ENCODE measurements at places on chromosomes 7 and 10.

DNA sequence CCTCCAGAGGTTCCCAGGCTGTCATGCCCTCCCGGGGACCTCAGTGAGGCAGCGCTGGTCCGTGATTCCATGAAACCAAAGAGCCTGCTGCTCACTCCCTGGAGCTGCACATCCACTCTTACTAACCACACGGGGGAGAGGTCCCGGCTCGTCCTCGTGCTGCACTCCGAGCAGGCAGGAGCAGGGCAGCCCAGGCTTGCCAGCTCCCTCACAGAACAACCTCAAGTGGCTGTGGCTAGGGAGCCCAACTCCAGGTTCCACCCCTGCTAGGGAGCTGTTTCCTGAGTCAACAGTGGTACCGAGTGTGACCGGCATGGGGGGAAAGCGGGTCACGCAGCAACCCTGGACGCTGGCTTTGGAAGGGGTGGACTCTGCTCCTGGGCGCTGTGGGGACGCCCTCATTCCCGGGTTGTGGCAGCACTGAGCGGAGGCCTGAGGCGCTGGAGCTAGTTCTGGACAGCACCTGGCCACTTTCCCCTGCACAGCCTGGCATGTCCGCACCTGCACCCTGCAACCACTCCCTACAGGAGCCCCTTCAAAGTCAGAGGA is 27.9 kb upstream of the PPP2R2D start:
- peaks cover 79% of the 10 kb centered on the region for H3K27me3 ChIP-seq
- no peaks in the 10 kb centered on the region for H3K36me3 ChIP-seq
- no peak overlapping the region for H3K4me3 ChIP-seq
- H3K4me1 ChIP-seq = no peaks in the 10 kb centered on the region
- H3K27ac ChIP-seq = no peak overlapping the region
- ATAC-seq = no peak

DNA sequence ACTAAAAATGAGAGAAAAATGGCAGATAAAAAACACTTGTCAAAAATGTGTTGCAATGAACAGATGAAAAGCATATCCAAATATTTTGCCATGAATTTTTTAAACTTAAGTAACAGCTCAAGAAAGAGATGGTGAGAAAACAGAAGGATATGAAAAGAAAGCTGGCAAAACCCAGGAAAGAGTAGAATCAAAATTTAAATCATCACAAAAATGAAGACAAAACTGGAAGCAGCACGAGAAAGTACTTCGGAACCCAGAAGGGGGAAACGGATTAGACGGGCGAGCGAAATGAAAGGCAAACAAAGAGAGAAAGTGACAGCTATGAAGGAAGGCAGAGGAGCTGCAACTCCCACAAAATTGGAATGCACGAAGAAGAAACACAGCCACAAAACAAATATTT is 60.2 kb downstream of the KCNH2 start:
- no peak overlapping the region for H3K4me3 ChIP-seq
- H3K27me3 ChIP-seq = peaks cover 8% of the 10 kb centered on the region
- ATAC-seq = no peak
- no peaks in the 10 kb centered on the region for H3K36me3 ChIP-seq

DNA sequence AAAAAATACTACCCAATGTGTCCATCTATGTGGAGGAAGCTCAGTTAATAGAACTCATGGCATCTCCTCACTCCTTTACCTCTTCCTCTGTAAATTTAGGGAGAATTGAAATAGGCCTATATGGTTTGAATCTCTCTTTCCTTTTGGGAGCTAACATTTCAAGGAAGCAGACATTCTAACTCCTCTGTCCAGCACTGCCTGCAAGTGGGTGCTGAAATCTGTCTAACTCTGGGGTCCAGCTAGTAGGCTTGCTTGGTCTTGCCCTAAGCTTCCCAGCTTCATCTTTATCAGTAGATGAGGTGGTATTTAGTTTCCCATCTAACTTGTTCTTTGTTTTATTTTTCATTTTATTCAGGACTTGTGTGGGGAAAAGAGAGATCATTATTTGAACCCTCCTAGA is 23.2 kb downstream of the CYCS start:
- H3K4me1 ChIP-seq = no peaks in the 10 kb centered on the region
- H3K4me3 ChIP-seq = no peak overlapping the region
- no peaks in the 10 kb centered on the region for H3K27me3 ChIP-seq
- H3K27ac ChIP-seq = no peak overlapping the region

DNA sequence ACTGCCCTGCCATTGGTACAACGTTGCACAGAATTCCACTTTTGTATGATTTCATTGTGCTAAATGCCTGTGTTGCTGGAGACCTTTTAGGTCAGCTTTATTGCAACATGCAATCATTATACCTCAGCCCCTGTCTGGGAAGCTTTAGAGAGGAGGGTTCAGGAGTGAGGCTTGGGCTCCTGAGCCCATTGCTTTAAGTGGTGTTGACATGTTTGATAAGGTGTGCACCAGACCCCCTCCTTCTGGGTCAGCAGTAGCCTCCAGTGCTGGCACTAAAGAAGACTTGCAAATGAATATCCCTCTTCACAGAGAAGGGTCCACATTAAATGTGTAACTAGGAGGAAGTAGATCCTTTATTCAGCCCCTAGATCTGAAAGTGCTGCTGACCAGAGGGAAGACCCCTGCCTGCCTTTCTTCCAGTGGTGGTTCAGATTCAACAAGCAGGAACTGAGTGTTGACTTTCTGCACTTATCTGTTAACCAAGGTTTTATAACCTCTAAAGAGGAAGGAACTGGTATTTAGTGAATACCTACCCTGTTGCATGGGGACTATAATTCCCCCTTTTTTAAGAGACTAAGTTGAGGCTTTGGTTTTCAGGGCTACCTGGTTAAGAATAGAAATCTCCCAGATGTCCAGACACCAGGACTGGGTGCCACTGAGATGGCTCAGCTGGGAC is 369.4 kb upstream of the IGFBP3 start:
- no peaks in the 10 kb centered on the region for H3K36me3 ChIP-seq
- no peak overlapping the region for H3K27ac ChIP-seq
- no peak for ATAC-seq

DNA sequence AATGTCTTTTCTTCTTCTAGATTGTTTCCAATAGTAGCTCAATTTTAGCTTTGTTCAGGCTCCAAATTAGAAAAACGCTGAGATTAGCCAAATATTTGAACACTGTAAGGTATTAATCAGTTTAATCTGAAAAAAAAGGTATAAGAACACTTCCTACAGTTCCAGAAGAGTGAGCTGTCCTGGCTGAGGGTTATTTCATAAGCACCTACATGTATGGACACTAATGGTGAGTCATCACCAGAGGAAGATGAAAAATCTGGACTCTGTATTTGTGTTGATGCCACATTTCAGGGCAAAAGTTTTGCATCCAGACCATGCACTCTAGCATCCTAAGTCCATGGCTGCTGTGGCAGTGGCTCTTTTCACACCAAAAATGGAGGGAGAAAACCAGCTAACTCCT is 189.5 kb downstream of the ANKRD30A start:
- ATAC-seq = no peak
- H3K4me1 ChIP-seq = no peaks in the 10 kb centered on the region
- no peak overlapping the region for H3K27ac ChIP-seq
- H3K27me3 ChIP-seq = no peaks in the 10 kb centered on the region

DNA sequence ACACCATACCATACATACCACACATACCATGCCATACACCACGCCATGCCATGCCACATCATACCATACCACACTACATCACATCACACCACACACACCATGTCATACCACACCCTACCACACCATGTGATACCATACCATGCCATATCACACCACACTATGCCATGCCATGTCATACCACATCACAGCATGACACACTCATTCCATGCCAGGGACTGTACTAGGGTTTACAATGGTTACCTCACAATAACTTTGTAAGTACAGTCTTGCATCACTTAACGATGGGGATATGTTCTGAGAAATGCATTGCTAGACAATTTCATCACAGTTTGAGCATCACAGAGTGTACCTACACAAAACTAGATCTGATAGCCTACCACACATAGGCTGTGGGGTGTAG is 14.5 kb downstream of the PYROXD2 start:
- no peaks in the 10 kb centered on the region for H3K27me3 ChIP-seq
- H3K36me3 ChIP-seq = no peaks in the 10 kb centered on the region
- ATAC-seq = no peak
- no peak overlapping the region for H3K4me3 ChIP-seq

GRCh38 chr7:114414156-114415063 is at the start of gene FOXP2:
Gene FOXP2, plus strand, starts transcription at chr7:114414815. Its CDS starts 11,697 bp downstream, at chr7:114426512.
- peak; percentile 14 for ATAC-seq
- peak within 1 kb of the TSS; percentile 60 for H3K4me3 ChIP-seq
- H3K27me3 ChIP-seq = no peaks in the 10 kb centered on the region
- peaks cover 2% of the 10 kb centered on the region for H3K4me1 ChIP-seq

- no peak for ATAC-seq
- no peak overlapping the region for H3K27ac ChIP-seq
- H3K27me3 ChIP-seq = peaks cover 20% of the 10 kb centered on the region
- no peak overlapping the region for H3K4me3 ChIP-seq
- H3K36me3 ChIP-seq = no peaks in the 10 kb centered on the region
Observed at GRCh38 chr7:100163006-100163531, 4.5 kb upstream of the TRAPPC14 start.

DNA sequence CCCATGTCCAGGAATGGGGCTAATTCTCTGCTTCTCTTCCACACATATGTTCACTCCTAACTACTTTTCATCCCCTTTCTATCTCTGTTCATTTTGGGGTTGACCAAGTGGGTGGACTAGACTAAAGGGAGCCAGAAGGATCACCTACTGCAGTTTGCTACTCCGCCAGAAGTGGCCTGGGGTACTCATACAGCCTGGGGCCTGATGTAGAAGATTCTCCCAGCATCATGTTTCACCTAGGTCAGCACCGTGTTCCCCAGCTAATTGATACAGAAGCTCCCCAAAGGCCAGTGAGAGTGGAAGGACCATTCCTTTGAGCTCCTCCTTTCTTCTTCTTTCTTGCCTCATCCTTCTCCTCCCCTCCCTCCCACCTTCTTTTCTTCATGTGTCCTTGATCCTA is 19.6 kb upstream of the IFRD1 start:
- ATAC-seq = no peak
- H3K4me1 ChIP-seq = no peaks in the 10 kb centered on the region
- no peak overlapping the region for H3K27ac ChIP-seq
- H3K36me3 ChIP-seq = no peaks in the 10 kb centered on the region

DNA sequence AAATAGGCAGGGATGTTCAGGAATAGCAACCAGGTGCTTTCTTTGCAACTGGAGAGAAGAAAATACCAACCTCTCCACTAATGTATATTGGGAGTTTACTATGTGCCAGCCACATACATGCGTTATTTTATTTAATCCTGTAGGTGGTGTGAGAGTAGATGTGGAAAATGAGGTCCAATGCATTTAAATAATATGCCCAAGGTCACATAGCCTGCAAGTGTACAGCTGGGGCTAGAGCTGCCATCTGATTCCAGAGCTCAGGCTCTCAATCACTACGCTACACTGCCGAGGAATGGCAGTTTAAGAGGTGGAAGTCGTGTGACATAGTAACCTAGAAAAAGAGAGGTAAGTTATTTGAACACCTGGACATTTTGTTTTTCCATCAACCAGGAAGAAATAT is 277.0 kb downstream of the EXOC4 start:
- no peak overlapping the region for H3K4me3 ChIP-seq
- H3K36me3 ChIP-seq = no peaks in the 10 kb centered on the region
- ATAC-seq = no peak
- no peaks in the 10 kb centered on the region for H3K4me1 ChIP-seq

DNA sequence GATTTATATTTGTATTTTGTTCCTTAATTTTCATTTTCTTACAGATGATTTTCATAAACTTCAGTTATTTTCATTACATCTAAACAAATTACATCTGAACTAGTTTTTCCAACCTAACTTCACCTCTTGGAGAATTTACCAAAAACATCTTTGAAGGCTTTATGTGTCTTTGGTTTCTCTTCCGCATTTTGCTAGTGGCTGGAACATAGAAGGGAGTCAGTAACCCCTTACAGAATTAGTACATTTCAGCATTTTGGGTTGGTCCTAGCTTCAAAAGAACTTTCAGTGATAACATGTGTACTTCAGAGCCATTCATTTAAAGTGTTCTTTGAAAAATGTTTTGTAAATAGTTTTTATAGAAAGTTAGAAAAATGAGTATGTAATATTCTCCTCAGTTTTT is 169.8 kb upstream of the MTPN start:
- ATAC-seq = no peak
- H3K4me1 ChIP-seq = no peaks in the 10 kb centered on the region
- H3K27ac ChIP-seq = no peak overlapping the region
- H3K4me3 ChIP-seq = no peak overlapping the region
- H3K27me3 ChIP-seq = no peaks in the 10 kb centered on the region
- no peaks in the 10 kb centered on the region for H3K36me3 ChIP-seq

DNA sequence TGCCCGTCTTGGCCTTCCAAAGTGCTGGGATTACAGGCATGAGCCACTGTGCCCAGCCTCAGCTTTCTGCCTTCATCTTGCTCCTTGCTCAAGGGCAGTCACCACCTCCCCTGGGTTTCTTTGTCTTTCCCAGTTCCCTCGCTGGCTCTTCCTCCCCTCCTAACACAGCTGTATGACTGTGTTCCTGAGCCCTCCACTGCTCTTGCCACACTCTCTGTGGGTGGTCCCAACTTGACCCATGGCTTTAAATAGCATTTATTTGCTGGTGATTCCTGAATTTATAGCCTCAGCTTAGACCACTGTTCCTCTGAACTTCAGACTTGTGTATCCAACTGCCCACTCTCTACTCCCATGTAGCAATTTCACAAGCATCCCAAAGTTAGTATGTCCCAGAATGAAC is 181.3 kb downstream of the BAMBI start:
- H3K27ac ChIP-seq = no peak overlapping the region
- no peak overlapping the region for H3K4me3 ChIP-seq
- ATAC-seq = no peak

DNA sequence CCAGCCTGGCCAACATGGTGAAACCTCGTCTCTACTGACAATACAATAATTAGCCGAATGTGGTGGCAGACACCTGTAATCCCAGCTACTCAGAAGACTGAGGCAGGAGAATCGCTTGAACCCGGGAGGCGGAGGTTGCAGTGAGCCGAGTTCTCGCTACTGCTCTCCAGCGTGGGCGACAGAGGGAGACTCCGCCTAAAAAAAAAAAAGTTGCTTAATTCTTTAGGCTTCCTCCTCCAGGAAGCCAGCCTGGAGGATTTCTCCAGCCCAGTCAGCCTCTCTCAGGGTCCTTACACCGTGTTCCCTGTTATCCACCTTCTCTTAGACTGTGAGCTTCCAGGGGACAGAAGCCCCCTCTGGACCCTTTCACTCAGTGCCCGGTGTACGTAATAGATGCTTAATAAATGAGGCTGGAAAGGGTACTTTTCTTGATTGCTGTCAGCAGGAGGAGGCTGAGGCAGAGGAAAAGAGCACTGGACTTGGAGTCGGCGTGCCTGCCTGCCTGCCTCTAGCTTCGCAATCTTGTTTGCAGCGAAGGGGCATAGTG is 16.4 kb upstream of the NODAL start:
- peak overlapping the region; percentile 53 for H3K4me3 ChIP-seq
- no peaks in the 10 kb centered on the region for H3K27me3 ChIP-seq
- no peaks in the 10 kb centered on the region for H3K4me1 ChIP-seq

- no peaks in the 10 kb centered on the region for H3K27me3 ChIP-seq
- H3K36me3 ChIP-seq = no peaks in the 10 kb centered on the region
- H3K27ac ChIP-seq = peak overlapping the region; percentile 85
- no peak overlapping the region for H3K4me3 ChIP-seq
- peaks cover 82% of the 10 kb centered on the region for H3K4me1 ChIP-seq
Observed at GRCh38 chr10:103852856-103853255, 2.5 kb downstream of the SH3PXD2A start.

Data from gastroesophageal sphincter (tissue), 4 donors.